Activated effector memory CD4-positive, alpha-beta T cell treated with anti-CD3 and anti-CD28 coated beads, Interleukin-2, amount 50 U/mL, for 16 hours (primary cell): ENCODE measurements at places on chromosomes 1 and 21.

GRCh38 chr1:239315631-239316217 lies 70.6 kb upstream of the CHRM3 start:
- no peak for DNase-seq

GRCh38 chr1:89616844-89617627 lies 15.9 kb upstream of the LRRC8C start:
- no peak for DNase-seq

GRCh38 chr1:154326546-154327465 lies 1.5 kb downstream of the ATP8B2 start:
- peak; percentile 69 for DNase-seq

DNA sequence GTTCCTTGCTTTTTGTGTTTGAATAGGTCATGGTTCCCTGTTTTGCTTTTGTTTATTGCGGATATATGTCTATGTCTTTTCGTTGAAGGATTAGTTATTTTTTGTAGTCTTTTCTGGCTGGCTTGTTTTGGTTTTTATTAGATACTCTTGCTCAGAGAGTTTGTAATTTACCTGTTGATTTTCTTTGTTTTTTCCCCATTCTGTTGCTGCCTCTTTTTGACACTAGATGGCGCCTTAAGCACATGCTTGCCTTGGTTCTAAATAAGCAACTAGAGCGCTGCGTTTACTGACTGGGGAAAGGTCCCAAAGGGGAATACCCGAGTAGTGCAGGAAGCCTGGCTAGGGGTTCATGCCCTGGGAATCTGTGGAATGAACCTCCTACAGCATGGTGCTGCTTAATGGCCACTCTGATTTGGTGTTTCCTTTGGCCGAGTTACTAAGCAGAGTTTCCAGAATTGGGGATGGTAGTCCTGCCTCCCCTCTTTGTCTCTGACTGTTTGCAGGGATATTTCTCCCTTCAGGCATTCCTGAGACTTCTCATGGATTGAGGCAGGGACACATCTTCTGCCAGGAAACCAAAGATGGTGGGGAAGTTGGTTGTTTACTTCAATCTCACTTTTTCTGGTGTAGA lies 143.2 kb downstream of the PTPRU start:
- no peak for DNase-seq

GRCh38 chr21:44598061-44598460 lies 2.3 kb upstream of the KRTAP10-7 start:
- no peak for DNase-seq

- no peak for DNase-seq
Measured at GRCh38 chr1:206495493-206496046, 11.8 kb upstream of the RASSF5 start.

DNA sequence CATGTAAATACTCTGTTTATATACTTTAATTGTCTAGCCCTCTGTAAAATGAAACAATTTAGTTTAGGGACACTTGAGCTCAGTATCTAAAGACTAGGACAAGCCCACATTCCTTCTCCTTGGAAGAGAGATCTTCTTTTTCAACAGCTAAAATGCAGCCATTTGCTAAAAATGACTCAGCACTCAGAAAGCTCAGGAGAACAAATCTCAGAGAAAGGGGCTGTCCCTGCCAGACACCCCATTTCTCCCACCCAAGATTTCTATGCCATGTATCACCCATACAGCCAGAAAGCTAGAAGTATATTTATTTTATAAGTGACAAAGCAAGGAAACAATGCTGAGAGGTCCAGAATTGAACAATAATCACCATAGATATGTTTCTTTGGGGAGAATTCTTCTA lies 23.2 kb upstream of the PRDX6 start:
- no peak for DNase-seq
